Glutamatergic neuron (in vitro differentiated cells): ENCODE measurements at places on chromosomes 6 and 20. TPM values are rescaled to one million over a fixed set of nuclear protein-coding genes. Genes with fewer than 3 reads are reported as not detected.

- H3K36me3 ChIP-seq: no peaks in the 10 kb centered on the region
- H3K27ac ChIP-seq: no peak overlapping the region
- no peaks in the 10 kb centered on the region for H3K4me1 ChIP-seq
- DNase-seq: no peak
- H3K4me3 ChIP-seq: no peak overlapping the region
- no peaks in the 10 kb centered on the region for H3K27me3 ChIP-seq
Measured at GRCh38 chr20:10861090-10861489, 187.3 kb upstream of the JAG1 start.

DNA sequence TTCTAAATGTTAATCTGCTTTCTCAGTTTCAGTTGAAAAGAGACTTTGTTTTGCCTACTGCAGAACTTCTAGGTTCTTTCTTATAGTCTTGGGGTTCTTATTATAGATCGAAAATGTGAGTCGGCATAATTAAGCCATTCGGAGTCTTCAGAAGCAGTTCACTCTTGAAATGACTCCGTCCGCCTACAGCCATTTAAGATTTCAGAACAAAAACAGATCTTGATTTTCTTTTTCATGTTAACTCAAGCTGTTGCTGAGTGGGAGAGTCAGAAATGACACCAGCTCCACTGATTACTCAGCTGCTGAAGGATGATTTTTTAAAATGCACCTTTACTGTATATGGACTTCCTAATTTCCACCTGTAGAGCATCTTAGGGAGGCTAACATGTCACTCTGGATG is 15.9 kb downstream of the PRDM1 start:
- H3K27ac ChIP-seq: no peak overlapping the region
- H3K27me3 ChIP-seq: peaks cover 3% of the 10 kb centered on the region
- no peaks in the 10 kb centered on the region for H3K36me3 ChIP-seq
- H3K4me3 ChIP-seq: no peak overlapping the region
- no peak for DNase-seq

DNA sequence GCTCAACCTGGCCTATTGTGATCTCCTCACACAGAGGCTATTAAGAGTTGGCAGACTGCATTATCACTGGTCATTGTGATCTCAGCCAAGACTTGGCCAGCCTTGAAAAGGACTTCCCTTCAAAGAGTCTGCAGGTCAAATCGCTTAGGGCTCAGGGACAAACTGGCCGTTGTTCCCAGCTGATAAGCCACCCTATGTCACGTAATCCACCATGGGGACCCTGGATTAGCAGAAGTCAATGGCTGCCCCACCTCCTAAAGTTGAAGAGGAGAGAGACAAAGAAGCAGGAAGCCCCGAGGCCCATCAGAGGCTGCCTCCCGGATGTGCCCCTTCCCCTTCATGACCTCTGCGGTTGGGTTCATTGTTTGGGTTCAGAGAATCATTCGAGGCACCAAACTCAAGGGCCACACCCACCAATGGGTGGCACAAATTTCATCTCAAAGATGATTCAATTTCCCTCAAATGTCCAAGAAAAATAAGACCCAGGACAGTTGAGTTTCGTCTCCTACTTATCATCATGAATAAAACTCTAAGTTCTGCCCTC is 56.6 kb downstream of the BPIFB1 start:
- peaks cover 2% of the 10 kb centered on the region for H3K4me1 ChIP-seq
- no peak for DNase-seq
- H3K27ac ChIP-seq: no peak overlapping the region
- peaks cover 2% of the 10 kb centered on the region for H3K27me3 ChIP-seq

Gene TTBK1
- 47.3 TPM for total RNA-seq

DNA sequence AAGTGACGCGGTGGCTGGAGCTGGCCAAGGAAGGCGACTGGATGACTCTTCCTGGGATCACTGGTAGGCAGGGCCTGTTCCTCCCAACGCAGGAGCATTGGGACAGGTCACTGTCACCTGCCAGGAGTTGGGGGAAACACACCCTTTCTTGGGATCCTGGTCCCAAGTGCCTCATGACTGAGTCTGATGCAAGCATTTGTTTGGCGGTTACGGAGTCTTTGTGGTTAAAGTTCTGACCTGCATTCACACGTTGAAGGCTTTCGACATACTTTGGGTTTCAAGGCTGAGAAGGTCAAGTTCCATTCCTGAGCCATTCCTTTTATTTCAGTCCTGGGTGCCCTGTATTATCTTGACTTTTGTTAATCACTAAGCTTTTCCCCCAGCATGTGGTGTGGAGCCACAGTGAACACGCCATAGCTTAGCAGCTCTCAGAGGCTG is 6.0 kb downstream of the PNLDC1 start:
- no peaks in the 10 kb centered on the region for H3K4me1 ChIP-seq
- no peak overlapping the region for H3K4me3 ChIP-seq
- no peaks in the 10 kb centered on the region for H3K36me3 ChIP-seq
- H3K27ac ChIP-seq: no peak overlapping the region
- no peak for DNase-seq

DNA sequence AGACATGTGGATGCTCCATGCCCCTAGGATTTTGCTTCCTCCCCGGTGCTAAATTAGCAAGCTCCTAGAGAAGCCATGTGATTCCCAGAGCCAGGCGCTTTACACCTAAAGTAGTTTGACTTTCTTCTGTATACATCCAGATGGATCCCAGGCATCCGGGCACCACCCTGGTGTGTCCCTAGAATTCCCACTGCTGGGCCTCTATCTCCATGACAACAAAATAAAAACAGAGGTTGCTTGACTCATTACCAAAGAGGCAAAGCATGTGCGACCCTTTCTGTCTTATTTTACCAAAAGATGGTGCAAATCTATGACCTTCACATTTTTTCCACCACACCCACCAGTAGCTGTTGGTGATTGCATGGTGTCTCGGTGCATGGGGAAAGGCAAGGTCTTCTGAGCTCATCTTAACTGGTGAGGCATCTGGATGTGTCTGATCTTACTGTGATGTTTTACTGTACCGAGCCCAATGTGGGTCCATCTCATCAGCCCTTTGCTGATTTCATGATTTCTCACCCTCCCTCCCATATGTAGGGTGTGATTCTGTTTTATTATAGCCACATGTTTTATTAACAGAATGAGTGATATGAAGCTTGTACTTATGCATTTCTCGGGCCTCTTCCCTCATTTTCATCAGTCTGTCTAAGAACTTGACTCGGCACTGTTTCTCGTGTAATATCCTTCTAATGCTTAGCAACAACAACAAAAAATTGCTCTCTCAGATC is 27.4 kb upstream of the VAPB start:
- H3K4me3 ChIP-seq: no peak overlapping the region
- H3K4me1 ChIP-seq: peaks cover 25% of the 10 kb centered on the region
- H3K27me3 ChIP-seq: peaks cover 4% of the 10 kb centered on the region
- H3K36me3 ChIP-seq: no peaks in the 10 kb centered on the region
- DNase-seq: no peak

Gene COX4I2
- not detected for total RNA-seq

DNA sequence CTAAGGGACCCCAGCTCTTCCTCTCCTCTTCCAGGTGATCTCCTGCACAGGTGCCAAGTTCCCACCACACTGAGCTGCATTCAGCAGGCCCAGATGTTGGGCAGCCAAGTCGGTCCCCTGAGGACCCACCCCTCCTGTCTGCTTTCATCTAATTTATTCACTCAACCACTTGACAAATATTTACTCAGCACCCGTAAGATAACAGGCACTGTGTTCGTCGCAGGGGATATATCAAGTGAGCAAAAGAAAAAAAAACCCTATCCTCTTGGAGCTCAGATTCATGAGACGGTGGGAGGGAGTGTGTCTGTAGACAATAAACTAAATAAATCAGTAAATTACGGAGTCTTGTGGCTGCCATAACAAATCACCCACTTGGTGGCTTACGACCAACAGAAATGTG is 143.6 kb downstream of the MRPL14 start:
- no peaks in the 10 kb centered on the region for H3K4me1 ChIP-seq
- H3K36me3 ChIP-seq: no peaks in the 10 kb centered on the region
- no peak overlapping the region for H3K4me3 ChIP-seq
- no peak for DNase-seq
- no peak overlapping the region for H3K27ac ChIP-seq

DNA sequence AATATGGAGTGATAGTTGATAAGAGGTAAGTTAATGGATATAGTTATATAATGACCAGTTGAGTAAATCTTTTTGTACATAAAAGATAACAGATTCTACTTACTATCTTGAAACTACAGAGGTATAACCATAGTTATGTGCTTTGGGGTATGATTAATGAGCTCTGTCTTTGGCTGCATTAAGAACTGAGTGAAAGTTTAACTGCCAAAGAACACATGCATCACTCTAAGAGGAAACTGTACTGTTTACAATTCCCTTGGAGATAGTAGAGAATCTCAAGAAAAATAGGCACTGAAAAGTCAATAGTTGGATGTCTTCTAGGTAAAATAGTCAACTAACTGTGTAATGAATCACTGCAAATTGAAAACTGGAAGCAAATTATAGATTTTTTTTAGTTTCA is 1129.5 kb downstream of the EPHA7 start:
- no peak overlapping the region for H3K27ac ChIP-seq
- H3K4me1 ChIP-seq: no peaks in the 10 kb centered on the region
- no peak overlapping the region for H3K4me3 ChIP-seq
- no peaks in the 10 kb centered on the region for H3K36me3 ChIP-seq

Gene RAET1E
- not detected for total RNA-seq

GRCh38 chr20:21661488-21662055 is 43.9 kb upstream of the PAX1 start:
- no peak overlapping the region for H3K27ac ChIP-seq
- no peak overlapping the region for H3K4me3 ChIP-seq
- DNase-seq: no peak
- H3K27me3 ChIP-seq: no peaks in the 10 kb centered on the region
- no peaks in the 10 kb centered on the region for H3K36me3 ChIP-seq
- no peaks in the 10 kb centered on the region for H3K4me1 ChIP-seq

Gene UBD
- not detected for total RNA-seq

Gene HCK
- 0.78 TPM for total RNA-seq

DNA sequence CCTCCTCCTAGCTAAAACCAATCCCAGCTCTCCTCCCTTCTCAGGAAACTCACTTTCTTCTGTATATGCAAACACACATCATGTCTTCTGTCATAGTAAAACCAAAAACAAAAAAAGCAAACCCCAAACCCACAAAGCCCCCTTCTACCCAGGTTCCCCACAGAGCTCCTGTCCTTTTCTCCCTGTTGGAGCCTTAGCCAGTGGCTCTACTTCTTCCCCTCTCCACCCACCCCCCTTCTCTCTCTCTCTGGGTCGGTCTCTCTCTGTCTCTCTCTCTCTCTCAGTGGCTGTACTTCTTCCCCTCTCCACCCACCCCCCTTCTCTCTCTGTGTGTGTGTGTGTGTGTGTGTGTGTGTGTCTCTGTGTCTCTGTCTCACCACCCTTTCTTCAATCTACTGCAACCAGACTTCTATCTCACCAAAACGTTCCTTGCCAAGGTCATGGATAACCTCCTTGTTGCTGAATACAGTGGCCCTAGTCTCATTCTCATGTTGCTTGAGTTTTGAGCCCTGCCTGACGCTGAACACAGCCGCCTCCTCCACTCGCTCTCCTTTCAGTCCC is 8.7 kb upstream of the OSER1 start:
- H3K27me3 ChIP-seq: no peaks in the 10 kb centered on the region
- no peak overlapping the region for H3K4me3 ChIP-seq
- DNase-seq: no peak
- H3K36me3 ChIP-seq: no peaks in the 10 kb centered on the region

Gene PTCRA
- not detected for total RNA-seq

Gene SRMS
- not detected for total RNA-seq

Gene PRR18
- not detected for total RNA-seq

GRCh38 chr6:32475392-32476206 is 35.9 kb downstream of the HLA-DRA start:
- H3K4me3 ChIP-seq: no peak overlapping the region
- DNase-seq: no peak
- peaks cover 1% of the 10 kb centered on the region for H3K27me3 ChIP-seq
- H3K4me1 ChIP-seq: no peaks in the 10 kb centered on the region

- no peaks in the 10 kb centered on the region for H3K36me3 ChIP-seq
- H3K27ac ChIP-seq: no peak overlapping the region
- H3K27me3 ChIP-seq: no peaks in the 10 kb centered on the region
- no peaks in the 10 kb centered on the region for H3K4me1 ChIP-seq
Measured at GRCh38 chr6:116580198-116580597, 8.9 kb downstream of the RWDD1 start.

DNA sequence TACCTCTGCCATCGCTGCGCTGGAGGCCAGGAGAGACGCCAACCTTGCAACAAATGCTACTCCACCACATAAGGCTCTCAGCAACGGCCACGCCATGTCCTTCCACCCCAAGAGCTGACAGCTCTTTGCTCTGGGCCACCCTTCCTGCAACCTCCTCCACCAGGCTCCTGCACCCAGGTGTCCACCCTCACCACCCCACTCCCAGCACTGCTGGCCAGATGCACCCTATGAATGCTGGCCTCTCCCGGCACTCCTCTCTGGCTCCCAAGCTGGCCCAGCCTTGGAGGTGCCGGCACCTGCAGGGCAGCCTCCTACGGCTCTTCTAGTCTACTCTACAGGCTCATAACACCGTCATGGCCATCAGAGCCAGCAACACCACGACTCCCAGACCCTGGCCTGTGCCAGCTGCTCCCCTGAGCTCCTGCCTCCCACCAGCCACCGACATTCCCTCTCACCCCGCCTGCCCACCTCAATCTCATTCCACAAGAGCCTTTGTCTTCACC is 11.2 kb downstream of the TAF4 start:
- H3K36me3 ChIP-seq: no peaks in the 10 kb centered on the region
- H3K4me1 ChIP-seq: peaks cover 17% of the 10 kb centered on the region
- no peak for DNase-seq

GRCh38 chr6:88179692-88180091 is 13.5 kb upstream of the CNR1 start:
- H3K4me1 ChIP-seq: no peaks in the 10 kb centered on the region
- H3K27ac ChIP-seq: no peak overlapping the region
- H3K27me3 ChIP-seq: no peaks in the 10 kb centered on the region
- no peak overlapping the region for H3K4me3 ChIP-seq
- peaks cover 5% of the 10 kb centered on the region for H3K36me3 ChIP-seq

GRCh38 chr20:53101992-53102760 is 130.0 kb downstream of the TSHZ2 start:
- no peak overlapping the region for H3K27ac ChIP-seq
- no peaks in the 10 kb centered on the region for H3K27me3 ChIP-seq
- H3K4me3 ChIP-seq: no peak overlapping the region

DNA sequence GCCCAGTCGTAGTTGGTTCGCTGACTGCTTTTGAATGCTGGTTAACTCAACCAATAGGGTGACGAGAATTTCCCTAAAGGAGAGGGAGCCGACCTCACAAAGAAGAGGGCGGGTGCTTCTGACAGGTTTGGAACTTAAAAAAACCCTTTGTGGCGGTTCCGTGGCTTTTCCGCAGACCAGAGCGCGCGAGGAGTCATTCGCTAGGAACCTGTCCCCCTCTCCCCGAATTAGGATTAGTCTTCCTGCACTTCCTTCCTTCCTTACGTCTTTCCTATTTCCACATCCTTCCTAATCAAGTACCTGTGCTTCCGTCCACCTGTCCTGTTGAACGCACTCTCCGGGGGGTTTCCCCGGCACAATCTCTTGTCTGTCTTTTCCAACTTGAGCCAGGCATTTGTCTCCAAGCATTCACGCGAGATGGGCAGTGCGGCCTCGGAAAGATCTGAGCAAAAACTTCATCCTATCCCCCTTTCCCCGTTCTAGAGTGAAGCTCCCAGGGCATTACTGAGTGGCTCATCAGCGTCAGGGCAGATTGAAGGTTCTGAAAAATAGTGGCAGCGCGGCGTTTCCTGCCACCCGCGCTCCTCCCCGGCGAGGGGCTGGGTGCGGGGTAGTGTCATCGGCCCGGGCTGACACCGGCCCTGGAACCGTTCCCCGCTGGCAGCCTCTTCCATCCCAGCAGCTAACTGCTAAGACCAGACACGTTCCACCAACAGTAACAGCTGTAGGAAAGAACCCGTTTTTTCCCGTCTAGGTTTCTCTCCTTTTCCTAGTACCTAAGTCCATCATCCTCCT is 1.5 kb upstream of the STXBP5 start:
- peaks cover 11% of the 10 kb centered on the region for H3K27me3 ChIP-seq
- DNase-seq: peak; percentile 63
- H3K27ac ChIP-seq: peak overlapping the region; percentile 98

Gene BIRC7
- not detected for total RNA-seq

Gene LBP
- not detected for total RNA-seq
